ENCODE measurements at places on chromosomes 4 and X.
A peak's percentile ranks its signal among the peaks of the same experiment; 100 is the strongest.

GRCh38 chr4:79528241-79528706, 120.2 kb upstream of the GK2 start:
- DNase-seq: no peak

DNA sequence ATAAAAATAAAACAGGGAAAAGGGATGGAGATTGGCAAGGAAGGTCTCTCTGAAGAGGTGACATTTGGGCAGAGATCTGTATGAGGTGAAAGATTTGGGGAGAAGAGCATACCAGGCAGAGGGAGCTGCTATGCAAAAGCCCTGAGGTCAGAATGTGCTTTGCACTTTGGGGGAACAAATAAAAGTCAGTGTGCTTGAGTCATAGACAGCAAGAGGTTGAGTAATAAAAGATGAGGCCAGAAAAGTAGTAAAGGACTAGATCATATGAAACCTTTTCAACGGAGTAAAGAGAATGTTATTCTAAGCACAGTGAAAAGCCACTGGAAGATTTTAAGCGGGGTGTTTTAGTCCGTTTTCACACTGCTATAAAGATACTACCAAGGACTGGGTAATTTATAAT, 76.5 kb upstream of the TEX13A start:
- DNase-seq: no peak

DNA sequence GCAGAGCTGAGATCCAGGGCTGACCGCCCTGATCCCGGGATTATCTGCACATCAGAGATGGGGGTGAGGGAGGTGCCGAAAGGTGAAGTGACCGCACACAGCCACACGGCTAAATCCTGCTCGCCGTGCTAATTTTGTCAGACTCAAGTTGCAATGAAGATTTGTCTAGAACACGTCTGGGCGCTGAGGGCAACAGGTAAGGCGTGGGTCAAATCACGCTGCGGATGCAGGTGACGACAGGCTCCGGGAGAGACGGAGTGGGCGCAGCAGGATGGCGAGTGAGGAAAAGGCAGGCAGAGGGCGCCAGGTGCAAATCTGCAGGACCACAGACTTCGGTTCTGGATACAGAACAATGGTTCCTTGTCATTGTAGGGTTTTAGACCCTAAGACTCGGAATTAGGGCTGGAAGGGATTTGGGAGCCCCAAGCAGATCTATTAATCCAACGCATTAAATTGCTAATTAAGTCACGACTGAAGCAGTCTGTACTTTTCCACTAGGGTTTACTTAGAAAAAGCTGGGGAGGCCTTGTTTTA, 1.9 kb upstream of the TBC1D14 start:
- no peak for DNase-seq

DNA sequence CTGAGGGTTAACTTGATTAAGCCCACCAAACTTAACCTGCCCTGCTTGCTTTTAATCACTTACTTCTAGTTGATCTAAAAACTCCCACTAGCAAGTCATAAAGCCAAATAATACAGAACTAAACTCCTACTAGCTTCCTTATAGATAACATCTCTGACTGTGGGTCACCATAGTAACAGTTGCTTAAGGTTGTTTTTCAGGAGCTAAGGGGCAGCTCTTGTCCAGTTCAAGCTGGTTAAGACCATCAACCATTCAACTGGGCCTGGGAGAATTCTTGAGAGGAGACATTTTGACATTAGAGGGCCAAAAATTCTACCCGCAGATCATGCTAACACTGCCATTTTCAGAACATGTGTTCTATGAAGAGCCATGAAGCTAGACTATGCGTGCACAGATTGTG, 67.0 kb downstream of the UCHL1 start:
- DNase-seq: no peak

DNA sequence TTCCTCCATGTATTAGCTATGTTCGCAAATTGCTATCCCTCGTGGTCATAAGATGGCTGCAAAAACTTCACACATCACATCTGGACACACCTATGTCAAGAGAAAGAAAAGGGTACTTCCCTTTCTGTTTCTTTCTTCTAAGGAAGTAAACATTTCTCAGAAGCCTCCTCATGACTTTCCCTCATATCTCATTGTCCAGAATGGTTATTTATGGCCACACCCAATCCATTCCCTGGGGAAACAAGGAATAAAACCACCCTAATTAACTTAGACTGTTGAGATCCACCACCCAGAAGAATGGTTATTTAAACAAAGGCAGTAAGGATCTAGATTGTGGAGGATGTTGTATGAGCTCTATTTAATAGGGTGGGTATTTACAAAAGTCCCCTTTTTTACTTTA, 160.8 kb upstream of the LNX1 start:
- no peak for DNase-seq

GRCh38 chr4:8202108-8203051, 3.3 kb downstream of the SH3TC1 start:
- DNase-seq: no peak

DNA sequence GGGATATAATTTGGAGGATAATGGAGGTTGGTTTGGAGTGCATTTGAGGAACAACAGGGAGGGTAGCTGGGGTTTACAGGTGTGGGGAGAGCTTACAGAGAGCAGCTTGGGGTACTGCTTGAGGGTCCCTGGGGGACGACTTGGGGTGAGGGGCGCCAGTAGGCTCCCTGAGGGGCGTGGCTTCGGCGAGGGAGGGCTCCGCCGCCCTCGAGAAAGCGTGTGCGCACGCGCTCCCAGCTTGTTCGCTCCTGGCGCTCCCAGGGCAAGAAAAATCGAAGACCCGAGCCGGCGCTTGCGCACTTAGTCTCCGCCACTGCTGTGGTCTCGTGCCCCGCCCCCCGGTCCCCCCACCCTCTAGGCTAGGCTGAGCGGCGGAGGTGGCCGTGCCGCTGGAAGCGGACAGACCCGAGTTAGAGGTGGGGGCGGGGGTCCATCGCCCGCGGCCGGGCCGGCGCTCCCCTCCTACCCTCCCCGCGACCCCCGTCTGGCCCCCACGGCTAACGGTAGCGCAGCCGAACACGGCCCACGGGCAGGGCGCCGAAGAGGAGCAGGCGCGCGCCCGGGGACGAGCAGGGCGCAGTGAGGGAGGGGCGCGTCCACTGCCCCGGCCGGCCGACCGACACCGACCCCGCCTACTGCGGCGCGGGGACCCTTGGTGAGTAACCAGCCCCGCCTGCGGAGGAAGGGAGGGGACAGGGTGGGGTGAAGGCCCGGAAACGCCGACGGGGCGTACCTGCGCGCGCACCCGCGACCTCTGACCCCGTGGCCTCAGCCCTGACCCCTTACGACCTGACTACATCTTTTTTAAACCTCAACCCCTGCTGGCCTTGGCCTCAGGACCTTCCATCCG, 5.4 kb upstream of the CCDC120 start:
- peak; percentile 23 for DNase-seq

DNA sequence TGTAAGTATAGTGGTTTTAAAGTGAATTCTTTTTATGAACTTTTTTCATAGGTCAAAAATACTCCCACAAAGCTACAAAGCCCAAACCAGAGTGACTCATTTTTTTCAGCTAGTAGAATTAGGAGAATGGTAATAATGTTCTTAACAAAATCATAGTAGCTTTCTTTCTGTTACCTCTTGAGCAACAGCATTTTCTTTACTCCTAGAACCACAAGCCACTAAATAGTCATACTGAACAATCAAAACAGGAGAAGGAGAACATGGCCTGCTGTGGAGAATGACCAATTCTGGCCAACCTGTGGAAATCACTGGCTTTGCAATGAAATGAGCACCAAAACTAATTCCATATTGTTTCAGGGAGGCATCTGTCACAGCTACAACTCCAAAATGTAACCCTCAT, 112.9 kb downstream of the AMMECR1 start:
- no peak for DNase-seq

DNA sequence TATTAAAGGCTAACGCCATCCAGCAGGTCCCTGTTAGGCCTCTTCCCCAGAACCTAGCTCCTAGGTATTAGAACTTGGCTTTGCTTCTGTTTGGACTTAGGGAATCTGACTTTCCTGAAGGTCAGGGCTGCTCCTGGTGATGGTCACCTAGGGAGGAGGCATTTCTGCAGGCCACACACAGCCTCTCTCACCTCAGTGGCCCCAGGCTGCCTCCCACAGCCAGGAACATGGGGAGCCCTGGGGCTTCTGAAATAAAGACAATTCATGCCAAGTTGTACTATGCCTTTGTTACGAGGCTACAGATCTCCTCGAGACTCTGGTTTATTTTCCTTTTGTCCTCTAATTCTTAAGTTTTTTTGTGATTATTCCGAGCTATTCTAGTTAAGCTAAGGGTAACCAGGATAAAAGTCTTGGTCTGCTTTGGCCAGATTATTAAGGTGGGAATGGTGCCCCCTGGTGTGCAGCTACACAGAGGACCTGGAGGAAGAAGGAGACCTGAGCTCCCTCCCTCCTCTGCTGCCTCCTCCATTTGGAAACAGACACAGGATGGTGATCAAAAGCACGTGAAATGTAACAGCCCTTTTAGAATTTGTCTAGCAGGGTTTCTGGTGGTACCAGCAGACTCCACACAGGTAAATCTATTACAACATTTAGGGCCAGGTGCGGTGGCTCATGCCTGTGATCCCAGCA, 131.0 kb downstream of the DCLK2 start:
- DNase-seq: no peak

- DNase-seq: no peak
Measured at GRCh38 chr4:14855719-14856061, 146.6 kb upstream of the CPEB2 start.

DNA sequence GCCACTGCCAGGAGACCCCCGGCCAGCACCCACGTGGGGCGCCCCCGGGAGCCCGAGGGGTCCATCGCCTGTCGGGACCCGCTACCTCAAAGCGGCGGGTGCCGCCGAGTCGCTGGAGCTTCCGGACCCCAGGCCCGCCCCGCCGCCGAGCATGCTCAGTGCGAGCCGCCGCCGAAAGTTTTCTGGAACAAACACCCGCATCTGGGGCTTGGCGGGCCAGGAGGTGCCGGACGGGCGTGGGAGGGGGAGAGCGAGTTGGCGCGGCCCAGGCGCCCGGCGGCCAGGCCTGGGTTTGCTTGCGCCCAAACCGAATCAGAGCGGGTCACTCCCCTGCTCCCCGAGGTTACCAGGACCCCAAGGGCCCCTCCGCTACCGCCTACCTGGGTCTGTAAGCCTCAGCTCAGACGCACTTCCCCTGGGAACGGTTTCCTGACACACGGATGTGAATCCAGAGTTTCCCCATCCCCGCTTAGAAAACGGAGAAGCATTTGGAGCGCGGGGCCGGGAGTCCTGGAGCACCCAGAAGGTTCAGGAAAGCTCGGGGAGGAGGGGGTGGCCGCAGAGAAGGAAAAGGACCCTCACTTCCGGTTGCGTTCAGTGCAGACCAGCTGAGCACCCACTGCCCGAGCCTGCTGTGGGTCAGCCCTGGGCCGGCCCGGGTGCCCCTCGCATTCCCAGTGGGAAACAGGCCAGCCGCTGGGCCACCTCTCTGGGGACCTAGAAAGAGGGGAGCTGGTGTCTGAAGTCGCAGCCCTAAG, at the start of gene EVC2:
Gene EVC2 (minus strand): TSS at position 111 of the 758 bp plus-strand sequence. CDS start 46 bp downstream, at position 65.
- no peak for DNase-seq

- no peak for DNase-seq
Measured at GRCh38 chr4:6337331-6337935, 67.8 kb downstream of the WFS1 start.

- DNase-seq: no peak
Measured at GRCh38 chr4:97153042-97153441, 990.2 kb downstream of the STPG2 start.

- DNase-seq: no peak
Measured at GRCh38 chrX:56113785-56114436, 118.2 kb upstream of the KLF8 start.

- DNase-seq: no peak
Measured at GRCh38 chr4:128590034-128590740, 219.3 kb upstream of the JADE1 start.

- DNase-seq: no peak
Measured at GRCh38 chrX:16664074-16664473, 14.1 kb downstream of the S100G start.

GRCh38 chr4:189305500-189305899, 635.2 kb upstream of the FRG1 start:
- no peak for DNase-seq

- no peak for DNase-seq
Measured at GRCh38 chr4:134567461-134567860, 365.9 kb upstream of the PABPC4L start.

- no peak for DNase-seq
Measured at GRCh38 chr4:102403116-102403515, 57.8 kb upstream of the SLC39A8 start.

- no peak for DNase-seq
Measured at GRCh38 chr4:40337523-40337922, 2.4 kb downstream of the CHRNA9 start.

- no peak for DNase-seq
Measured at GRCh38 chr4:139704915-139705485, 39.4 kb downstream of the MGST2 start.
